Kasumi-1 (cell line): ENCODE measurements at places on chromosomes 5 and 9.

- DNase-seq, result no peak
Measured at GRCh38 chr9:118268046-118268445, 563.8 kb downstream of the TLR4 start.

DNA sequence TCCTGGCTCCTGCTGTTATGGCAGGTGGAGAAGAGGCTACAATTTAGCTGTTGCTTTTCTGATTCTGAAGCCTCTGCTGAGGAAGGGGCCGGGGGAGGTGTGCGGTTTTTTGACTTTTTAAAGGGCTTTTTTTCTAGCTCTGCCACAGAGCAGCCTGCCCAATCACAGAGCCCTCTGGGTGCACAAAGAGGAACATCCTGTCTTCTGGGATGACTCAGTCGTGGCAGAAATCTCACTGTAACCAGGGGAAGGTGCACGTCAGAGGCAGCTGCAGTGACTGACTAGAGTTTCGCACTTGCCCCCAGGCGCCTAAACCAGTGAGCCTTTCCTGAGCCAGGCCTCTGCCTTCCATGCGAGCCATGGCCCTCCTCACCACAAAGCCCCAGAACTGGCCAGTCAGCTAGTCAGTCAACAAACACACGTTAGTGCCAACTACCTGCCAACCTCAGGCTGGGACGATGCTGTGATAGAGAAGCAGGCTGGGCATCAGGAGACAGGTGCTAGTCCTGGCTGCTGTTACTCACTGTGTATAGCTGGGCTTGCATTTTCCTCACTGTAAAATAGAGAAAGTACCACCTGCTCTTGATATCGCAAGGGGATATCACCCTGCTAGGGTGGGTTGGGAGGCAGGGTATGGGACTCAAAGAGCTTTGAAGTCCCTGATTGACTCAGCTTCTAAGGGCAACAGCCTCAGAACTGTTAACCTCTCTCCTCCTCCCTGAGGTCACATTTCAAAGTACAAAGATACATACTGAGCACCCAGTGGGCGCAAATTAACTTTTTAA is 2.2 kb downstream of the AKNA start:
- peak; percentile 96 for DNase-seq

DNA sequence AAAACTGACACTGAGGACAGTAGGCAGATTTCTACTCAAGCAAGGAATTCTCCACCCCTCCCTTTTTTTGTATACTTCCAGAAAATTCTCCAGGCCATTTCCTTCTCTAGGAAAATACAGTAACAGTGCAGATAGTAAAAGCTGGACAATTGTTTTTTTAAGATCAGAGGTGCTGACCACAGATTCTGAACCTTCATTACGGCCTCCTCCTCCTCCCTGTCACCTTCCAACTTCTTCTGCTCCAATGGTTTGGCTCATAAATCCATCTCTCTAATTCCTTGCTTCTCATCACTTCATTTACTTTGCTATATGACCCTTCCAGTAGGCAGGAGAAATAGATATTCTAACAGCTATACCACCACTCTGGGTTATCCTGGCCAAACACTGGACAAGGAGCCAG is 220.6 kb downstream of the FBN2 start:
- DNase-seq, result no peak

- DNase-seq, result no peak
Measured at GRCh38 chr9:132538071-132538470, 44.3 kb upstream of the BARHL1 start.

- DNase-seq, result no peak
Measured at GRCh38 chr9:137665697-137666512, 47.1 kb downstream of the EHMT1 start.

GRCh38 chr9:133058550-133059320 is 3.0 kb upstream of the CEL start:
- DNase-seq, result no peak

DNA sequence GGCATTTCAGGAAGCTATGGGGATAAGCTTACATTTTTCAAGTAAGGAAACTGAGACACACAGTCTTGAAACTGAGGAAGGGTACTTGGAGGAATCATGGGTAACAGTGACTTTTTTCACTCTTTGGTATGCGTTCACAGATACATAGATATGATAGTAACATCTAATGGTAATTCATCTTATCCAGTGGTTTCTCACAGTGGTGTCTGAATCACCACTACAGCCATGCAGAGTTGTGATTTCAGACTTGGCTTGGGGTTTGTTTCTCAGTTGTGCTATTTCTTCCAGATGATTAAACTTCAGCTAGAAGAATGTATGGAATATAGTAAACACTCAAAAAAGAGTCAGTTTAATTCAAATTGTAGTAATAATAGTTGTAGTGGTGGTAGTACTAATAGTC is 239.1 kb upstream of the NUDT12 start:
- DNase-seq, result no peak

GRCh38 chr9:123414936-123415930 is 59.2 kb downstream of the CRB2 start:
- DNase-seq, result no peak

DNA sequence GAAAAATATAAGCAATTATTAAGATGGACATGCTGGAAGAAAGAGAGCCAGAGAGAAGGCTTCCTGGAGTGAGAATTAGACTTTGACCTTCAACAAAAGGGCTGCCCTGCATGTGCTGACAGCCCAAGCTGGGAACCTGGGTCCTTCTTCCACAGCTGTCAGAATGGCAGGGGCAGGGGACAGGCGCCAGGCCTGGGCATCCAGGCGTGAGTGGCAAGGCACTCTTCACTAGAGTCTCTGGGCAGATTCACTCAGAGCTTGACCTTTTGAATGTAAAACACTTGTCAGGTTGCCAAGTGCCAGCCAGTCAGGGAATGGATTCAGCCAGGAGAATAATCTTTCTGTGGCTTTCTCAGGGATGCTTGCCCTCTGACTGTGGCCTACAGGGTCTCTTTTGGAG is 119.1 kb upstream of the CLINT1 start:
- DNase-seq, result no peak

- DNase-seq, result no peak
Measured at GRCh38 chr9:126391713-126392661, 65.4 kb downstream of the MVB12B start.

DNA sequence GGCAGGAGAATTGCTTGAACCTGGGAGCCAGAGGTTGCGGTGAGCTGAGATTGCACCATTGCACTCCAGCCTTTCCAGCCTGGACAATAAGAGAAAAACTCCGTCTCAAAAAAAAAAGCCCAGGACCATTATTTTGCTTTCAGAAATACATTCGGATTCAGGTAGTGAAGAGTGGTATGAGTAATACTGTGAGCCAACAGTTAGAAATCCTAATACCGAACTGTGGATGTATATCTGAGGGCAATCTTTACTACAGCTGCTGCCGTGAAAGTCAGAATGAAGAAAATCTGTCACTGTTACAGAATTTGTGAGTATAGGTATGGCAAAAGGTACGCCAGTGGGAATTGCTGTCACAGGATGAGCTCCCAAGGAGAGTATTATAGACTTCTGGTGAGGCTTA is 3.4 kb upstream of the CDK7 start:
- DNase-seq, result no peak

GRCh38 chr9:31848505-31849285 is 535.7 kb upstream of the ACO1 start:
- DNase-seq, result no peak

GRCh38 chr5:94244921-94245320 is 373.5 kb downstream of the KIAA0825 start:
- DNase-seq, result no peak

DNA sequence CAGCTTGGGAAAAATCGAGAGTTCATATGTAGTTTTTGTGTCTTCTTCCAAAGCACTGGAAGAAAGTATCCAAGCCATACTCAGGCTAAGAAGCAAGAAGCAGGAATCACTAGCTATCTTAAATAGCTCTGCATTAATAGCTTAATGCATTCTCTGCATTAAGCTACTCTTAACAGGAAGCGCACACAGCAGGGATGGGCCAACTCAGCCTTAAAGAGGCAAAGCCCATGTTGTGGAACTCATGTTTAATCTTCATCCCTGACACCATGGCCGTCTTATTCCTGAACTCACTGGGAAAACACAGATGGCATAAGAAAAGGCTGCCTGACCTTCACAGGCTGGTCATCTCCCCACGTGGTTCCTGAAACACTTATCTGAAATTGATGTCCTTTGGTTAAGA is 18.7 kb upstream of the ICE1 start:
- no peak for DNase-seq

- DNase-seq, result no peak
Measured at GRCh38 chr5:127010362-127010761, 20.0 kb downstream of the MARCHF3 start.

DNA sequence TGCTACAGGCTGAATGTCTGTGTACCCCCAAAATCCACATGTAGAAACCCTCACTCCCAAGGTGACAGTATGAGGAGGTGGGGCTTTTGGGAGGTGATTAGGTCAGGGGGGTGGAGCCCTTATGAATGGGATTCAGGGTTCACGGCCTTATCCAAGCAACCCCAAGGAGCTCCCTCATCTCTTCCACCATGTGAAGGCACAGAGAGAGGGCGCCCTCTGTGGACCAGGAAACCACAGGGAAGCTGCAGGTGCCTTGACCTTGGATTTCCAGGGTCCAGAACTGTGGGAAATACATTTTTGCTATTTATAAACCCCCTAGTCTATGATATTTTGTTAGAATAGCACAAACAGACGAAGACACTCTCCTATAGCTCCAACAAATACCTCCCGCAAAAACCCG is 53.6 kb upstream of the IRX2 start:
- no peak for DNase-seq

DNA sequence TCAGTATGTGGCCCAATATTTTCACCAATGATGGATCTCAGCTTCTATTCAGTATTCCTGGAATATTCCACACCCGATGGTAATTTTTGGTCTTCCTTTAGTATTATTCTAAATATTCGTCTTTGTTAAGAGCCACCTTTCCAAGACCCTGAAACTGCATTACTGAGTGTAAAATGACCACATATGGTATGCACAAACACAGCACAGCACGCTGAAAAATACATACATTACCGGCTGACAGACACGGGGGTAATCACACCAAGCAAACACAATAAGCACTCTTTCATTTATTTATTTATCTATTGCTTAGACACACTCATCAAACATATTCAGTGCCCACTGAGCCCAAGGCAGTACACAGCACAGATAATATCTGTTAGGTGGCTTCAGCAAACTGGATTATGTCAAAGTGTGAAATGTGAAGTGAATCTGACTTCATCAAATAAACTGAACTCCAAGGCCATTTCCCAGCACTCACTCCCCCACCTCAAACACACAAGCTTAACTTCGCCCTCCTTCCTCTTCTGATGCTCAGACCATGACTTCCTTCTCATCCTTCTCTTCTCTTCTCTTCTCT is 1637.8 kb upstream of the C9orf72 start:
- no peak for DNase-seq

DNA sequence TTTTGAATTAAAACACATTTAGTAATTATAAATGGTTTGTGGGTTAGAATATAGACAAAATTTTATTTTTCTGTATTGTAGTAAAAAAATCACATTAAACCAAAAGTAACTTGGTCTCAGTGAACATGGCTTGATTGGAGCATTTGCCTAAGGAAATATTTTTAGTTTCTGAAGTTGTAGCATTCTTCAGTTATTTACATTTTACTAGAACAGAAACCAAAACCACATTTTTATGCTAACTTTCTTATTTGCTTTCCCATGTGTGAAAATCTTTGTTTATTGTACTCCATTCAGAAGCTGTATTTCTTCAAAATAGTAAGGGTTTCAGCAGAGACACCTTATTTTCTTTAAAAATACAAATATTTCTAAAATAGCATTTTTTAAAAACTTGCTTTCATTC is 129.9 kb downstream of the SGCD start:
- DNase-seq, result no peak

GRCh38 chr5:147037515-147038205 is 159.1 kb upstream of the PPP2R2B start:
- no peak for DNase-seq

DNA sequence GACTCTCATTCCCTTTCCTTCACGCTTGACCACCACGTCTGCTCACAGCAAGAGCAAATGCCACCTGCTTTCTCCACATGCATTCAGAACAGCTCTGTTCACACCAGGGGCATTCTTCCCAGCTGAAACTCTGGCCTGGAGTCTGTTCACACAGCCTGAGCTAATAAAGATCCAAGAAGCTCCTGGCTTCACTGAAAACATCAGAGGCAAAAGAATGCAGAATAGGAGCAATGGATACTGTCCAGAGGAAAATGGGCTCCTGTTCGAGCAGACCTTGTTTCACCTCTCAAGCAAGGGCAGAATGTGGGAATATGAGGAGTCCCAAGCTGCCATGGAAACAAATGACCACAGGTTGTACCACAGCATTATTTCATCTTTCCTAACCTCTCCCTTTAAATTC is 402.7 kb upstream of the TNC start:
- DNase-seq, result no peak

DNA sequence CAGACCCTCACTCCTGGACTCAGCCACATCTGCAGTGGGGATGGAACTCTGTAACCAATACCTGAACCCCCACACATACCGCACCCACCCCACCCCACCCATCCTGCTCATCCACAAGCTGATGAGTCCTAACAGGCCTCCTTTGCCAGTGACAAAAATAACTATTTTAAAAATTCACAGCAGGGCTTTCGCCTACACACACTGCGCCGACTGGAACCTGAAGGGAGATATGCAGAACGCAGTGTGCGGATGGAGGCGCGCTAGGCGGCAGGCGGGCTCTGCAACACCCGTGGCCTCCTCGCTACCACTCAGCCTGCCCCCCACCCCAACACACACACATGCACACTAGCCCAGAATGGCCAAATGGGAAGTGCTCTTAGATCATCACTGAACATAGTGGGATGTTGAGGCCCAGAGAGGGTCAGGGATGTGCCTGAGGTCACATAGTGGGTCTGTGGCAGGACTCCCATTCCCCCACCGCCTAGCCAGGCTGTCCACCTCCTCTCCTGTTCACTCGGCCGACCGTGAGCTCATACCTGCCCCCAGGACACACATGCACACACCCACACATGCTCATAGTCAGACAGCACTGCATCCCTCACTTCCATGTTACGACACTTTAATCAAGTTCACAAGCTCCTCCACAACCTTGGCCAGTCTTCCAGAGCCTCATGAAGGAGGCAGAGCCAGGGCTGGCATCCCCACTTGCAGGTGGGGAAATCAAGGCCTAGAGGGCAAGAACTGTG is 6.3 kb upstream of the CAMK2A start:
- no peak for DNase-seq

- no peak for DNase-seq
Measured at GRCh38 chr5:59178482-59178881, 595.6 kb downstream of the RAB3C start.
